Stimulated activated CD4-positive, alpha-beta T cell treated with anti-CD3 and anti-CD28 coated beads, Interleukin-15, amount 100 ng/mL, for 1 hour (primary cell): ENCODE measurements at places on chromosomes 5 and 9.

GRCh38 chr5:16152601-16153568 is 26.7 kb downstream of the MARCHF11 start:
- DNase-seq, result no peak

DNA sequence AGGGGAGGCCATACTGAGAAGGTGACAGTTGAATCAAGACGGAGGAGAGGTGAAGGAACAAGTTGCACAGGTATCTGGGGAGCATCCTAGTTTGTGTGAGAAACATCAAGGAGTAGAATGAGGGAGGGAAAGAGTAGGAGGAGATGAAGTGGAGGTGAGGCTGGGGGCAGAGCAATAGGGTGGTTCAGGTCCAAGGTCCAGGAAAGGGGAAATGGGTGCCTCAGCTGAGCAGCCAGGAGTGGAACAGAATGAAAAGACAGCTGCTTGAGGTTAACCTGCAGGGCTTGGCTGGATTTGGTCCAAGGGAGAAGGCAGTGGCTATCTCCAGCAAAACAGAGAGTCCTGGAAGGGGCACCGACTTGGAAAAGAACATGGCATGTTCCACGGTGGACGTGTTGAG is 5.3 kb downstream of the SLC1A1 start:
- DNase-seq, result no peak

DNA sequence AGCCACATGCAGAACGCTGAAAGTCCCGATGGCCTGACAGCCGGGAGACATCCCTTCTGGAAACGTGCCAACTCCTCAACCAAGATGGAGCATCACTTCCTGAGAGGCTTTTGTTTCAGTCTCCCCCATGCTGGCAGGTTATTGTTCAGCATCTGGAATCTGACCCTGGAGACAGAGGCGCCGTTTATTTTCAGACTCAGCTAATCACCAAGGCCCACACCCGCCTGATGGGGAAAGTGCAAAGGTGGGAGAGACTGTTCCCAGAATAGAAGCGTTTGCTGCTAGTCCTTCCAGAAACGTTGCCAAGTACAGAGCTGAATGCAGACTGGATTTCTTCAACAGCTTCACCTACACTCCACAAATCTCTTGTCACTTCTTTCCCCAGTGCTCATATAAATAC is 41.8 kb upstream of the S1PR3 start:
- DNase-seq, result no peak

GRCh38 chr9:125475385-125475784 is 213.8 kb downstream of the GAPVD1 start:
- no peak for DNase-seq

DNA sequence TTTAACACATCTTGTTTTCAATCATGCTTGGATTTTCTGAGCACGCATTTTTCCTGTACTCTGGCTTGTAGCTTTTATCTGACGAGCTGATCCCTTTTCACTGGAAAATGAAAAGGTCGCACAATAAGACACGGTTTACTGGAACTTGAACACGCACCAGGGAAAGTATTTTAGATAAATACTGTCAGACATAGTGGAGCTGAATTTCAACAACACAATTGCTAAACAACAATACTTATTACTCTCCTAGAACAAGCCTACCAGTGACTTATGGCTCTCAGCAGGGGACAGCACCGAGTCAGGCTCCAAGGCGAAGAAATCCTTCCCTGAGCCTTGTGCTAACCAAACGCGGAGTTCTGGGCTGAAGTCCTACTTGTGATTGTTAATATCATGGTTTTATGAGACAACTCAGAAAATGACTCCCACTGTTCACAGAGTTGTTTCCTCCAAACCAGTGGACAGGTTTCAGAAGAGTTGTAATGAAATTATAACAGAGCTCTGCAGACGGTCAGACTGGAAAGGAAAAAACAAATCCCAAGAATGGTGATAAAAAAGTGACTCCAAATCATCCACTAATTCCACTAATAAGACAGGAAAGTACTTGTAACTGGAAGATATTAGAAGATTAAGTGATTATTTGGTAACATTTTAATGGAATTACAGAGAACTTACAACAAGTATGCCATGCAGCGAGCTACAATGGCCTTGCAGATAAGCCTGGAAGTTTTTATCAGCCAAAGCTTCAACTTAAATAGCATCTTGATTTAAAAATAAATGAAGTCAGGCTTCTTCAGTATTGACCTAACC is 359.6 kb downstream of the EBF1 start:
- DNase-seq, result no peak

DNA sequence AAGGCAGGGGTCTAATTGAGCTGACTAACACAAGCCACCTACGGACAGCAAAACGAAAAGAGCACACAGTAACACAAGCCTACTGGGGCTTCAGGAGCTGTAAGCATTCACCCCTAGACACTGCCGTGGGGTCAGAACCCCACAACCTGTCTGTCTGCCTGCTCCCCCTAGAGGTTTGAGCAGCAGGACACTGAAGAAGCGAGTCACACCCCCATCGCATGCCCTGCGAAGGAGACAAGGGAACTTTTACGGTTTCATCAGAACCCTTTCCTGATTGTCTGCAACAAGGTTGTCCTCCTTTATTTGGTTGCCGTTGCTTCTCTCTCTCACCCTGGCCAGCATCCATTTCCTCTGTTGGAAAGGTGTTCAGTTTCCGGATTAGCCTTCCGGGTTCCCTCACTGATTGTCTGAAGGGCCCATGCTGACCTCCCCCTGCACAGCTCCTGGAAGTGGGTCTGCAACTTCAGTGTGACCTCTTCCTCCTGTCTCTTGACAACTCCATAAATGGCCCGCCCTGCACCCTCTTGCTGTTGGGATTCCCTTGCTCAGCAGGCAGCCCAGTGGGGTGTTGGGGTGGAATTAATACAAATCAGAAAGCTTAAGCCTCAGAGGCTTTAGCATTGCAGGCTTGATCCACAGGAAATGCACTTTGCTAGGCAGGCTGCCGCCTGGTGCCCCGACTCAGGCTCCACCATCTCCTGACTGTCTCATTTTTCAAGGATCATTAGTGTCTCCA is 258.9 kb upstream of the TLE4 start:
- DNase-seq, result no peak

DNA sequence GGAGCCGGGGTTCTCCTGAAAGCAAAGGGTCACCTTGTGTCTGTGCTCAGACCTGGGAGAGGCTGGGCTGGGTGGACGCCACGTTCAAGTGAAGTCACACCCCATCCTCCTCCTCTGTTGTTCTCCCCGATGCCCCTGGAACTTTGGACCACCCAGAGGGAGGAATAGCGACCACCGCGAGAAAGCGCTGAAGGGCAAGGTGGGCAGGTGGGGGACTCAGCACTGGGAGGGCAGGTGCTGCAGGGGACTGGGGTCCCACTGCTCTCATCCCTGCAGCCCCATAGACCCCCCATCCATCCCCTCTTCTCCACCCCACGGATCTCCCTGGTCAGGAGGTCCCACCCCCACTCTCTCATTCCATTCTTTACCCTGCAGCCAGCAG is 48.8 kb upstream of the COL5A1 start:
- DNase-seq, result no peak

DNA sequence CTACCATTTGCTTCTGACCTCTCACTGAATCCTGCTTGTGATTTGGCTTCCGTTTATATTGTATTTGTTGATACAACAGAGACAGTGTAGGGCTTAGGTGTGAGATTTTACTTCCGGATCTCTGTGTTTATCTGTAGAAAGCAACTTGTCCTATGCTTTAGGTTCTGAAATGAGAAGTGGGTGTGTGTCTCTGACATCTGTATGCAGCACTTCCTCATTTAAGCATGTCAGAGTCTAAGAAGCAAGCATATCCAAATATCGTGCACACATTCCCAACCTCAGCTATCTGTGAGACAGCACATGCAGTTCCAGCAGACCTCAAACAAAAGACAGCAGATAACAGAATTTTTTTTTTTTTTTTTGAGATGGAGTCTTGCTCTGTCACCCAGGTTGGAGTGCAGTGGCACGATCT is 16.3 kb downstream of the KLF9 start:
- no peak for DNase-seq

DNA sequence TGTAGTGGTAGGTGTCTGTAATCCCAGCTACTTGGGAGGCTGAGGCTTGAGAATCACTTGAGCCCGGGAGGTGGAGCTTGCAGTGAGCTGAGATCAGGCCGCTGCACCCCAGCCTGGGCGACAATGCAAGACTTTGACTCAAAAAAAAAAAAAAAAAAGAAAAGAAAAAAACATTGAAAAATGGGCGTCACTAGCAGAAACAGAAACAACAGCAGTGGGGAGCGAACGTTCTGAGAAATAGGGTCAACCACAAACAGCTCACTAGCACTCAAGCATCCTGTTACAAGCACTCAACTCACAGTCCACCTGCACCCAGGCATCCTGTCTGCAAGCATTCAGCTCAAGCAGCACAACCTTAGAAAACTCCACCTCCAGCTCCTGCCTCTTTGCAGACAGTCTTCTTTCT is 17.2 kb downstream of the TRIM14 start:
- DNase-seq, result peak; percentile 55

DNA sequence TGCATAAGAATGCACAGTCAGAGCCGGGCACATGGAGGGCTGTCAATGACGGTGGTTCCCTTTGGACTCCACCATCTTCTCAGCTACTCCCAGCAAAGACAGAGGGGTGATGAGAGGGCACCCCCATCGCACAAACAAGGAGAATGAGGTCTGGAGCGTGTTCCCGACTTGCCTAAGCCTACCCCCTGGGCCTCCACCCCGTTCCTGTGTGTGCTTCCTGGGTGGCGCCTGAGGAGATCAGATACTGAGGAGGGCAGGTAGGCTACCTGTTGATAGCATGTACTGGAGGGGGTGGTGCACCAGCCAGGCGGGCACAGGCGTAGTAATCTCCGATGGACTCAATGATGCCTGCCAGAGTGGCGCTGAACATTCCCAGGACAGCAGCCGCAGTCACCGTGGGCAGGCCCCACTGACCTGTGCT is 4.1 kb downstream of the SLC23A1 start:
- no peak for DNase-seq

DNA sequence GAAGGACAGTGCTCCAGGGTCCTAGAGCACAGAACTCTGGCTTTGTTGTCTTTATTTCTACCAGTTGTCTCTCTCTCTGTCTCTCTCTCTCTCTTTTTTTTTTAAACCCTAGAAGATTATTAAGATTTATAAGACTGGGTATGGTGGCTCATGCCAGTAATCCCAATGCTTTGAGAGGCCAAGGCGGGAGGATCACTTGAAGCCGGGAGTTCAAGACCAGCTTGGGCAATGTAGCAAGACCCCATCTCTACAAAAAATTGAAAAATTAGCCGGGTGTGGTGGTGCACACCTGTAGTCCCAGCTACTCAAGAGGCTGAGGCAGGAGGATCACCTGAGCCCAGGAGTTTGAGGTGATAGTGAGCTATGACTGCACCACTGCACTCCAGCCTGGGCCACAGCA is 65.0 kb upstream of the ABL1 start:
- no peak for DNase-seq

GRCh38 chr5:96885518-96886338 is 9.4 kb downstream of the ERAP2 start:
- DNase-seq, result no peak

DNA sequence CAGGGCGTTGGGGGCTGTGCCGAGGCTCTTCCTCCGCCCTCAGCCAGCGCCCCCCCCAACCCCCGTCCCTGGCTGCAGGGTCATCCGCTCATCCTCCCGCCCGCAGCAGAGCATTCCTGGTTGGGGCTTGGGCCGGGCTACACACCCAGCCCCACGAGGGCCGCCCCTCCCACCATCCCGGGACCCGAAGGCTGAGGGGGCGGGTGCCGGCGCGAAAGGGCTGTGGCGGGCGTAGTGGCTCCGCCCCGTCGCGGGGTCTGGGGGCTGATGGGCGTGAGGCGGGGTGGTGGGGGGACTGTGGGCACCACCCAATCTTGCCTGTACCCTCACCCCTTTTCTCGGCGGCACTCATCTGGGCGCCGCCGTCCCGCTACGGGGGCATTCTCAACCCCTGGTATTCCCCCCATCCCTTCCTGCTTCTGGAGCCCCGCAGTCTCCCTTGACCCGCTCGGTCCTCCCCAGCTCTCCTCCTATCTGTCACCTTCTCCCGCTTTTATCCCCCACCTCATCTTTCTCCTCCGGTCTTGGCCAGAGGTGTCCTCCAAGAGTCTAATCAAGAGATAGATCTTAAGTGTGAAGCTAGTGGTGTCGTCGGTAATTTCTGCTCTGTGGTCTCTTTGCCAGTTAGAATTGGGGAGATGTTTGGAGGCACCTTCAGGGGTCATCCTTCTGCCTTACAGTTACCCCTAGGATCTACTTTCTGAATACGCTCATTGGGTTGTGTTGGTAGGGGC is 1.6 kb downstream of the FER start:
- DNase-seq, result no peak

DNA sequence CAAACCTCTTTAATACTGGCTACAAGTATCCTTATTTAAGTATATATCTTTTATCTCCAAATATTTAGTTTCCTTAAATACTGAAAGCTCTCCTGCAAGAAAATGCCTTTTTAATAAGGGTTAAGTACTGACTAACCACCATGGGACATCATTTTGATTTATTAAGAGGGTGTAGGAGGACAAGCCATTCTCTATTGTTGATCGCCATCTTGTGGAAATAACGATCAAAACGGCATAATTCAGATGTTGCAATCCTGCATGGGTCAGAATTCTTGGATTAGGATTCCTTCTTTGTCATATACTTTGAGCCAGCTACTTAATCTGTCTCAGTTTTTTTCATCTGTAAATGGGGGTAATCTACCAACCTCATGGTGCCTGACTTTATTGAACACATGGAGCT is 28.7 kb upstream of the C5orf46 start:
- no peak for DNase-seq

- DNase-seq, result no peak
Observed at GRCh38 chr5:2813678-2814077, 62.2 kb upstream of the IRX2 start.

DNA sequence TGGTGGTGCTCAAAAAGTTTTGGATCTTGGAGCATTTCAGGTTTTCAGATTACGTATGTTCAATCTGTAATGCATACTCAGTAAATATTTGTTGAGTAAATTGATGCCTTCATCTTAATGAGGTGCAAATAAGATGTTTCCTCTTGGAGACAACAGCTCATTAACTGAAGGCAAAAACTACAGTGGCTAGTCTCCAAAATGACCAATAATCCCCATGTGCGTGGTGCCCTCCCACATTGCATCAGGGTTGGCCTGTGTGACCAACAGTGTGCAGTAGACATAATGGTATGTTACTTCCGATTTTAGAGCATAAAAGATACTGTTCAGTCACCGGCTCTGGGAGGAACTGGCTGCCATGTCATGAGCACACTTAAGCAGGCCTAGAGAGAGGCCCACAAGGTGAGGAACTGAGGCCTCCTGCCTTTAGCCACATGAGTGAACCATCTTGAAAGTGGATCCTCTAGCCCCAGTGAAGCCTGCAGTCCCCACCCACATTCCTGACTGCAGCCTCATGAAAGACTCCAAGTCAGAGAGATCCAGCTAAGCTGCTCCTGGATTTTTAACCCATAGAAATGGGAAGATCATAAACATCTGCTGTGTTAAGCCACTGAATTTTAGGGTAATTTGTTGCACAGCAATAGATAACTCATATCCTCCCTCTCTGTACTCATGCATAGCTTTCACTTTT is 55.7 kb downstream of the LIFR start:
- DNase-seq, result no peak
